ENCODE measurements at places on chromosomes 7 and 10.

GRCh38 chr10:105798328-105798889, 1157.3 kb downstream of the SORCS3 start:
- H3K36me3 ChIP-seq, result no peaks in the 10 kb centered on the region
- H3K27ac ChIP-seq, result no peak overlapping the region
- no peaks in the 10 kb centered on the region for H3K27me3 ChIP-seq

DNA sequence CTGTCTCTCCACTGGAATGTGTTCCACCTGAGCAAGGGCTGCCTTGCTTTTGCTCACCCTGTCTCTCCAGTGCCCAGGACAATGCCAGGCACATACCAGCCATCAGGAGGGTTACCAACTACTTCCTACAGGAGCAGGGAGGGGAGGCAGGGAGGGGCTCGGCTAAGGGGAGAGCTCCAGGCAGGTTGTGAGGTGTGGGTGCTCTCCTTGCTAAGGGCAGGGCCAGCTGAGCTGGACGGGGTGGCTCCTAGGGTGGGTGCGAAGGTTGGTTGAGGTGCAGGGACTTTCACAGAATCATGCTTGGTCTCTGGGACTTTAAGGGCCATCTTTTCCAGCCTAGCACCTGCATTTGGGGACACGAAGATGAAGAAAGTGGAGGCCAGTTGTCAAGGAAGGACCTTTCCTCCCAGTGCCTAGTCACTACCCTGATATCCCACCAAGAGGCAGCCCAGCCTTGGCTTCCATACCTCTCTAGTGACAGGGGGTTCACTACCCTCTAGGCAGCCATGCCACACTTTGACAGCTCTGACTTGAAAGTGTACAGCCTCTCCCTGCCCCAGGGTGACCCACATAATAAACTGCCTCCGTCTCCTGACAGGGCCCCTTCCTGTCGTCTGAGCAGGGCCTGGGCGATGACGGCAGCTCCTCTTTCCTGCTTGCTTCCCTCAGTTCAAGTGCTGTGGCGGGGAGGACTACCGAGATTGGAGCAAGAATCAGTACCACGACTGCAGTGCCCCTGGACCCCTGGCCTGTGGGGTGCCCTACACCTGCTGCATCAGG, 46.5 kb downstream of the TSPAN15 start:
- no peak overlapping the region for H3K4me3 ChIP-seq
- H3K27ac ChIP-seq, result no peak overlapping the region
- H3K27me3 ChIP-seq, result no peaks in the 10 kb centered on the region
- no peak for DNase-seq

- H3K4me3 ChIP-seq, result no peak overlapping the region
- no peak for DNase-seq
- peaks cover 2% of the 10 kb centered on the region for H3K36me3 ChIP-seq
- peak overlapping the region; percentile 73 for H3K27ac ChIP-seq
- peaks cover 23% of the 10 kb centered on the region for H3K27me3 ChIP-seq
- H3K4me1 ChIP-seq, result peaks cover under 1% of the 10 kb centered on the region
These were observed 5.5 kb downstream of the PTPRN2 start for GRCh38 chr7:158582089-158582456.

DNA sequence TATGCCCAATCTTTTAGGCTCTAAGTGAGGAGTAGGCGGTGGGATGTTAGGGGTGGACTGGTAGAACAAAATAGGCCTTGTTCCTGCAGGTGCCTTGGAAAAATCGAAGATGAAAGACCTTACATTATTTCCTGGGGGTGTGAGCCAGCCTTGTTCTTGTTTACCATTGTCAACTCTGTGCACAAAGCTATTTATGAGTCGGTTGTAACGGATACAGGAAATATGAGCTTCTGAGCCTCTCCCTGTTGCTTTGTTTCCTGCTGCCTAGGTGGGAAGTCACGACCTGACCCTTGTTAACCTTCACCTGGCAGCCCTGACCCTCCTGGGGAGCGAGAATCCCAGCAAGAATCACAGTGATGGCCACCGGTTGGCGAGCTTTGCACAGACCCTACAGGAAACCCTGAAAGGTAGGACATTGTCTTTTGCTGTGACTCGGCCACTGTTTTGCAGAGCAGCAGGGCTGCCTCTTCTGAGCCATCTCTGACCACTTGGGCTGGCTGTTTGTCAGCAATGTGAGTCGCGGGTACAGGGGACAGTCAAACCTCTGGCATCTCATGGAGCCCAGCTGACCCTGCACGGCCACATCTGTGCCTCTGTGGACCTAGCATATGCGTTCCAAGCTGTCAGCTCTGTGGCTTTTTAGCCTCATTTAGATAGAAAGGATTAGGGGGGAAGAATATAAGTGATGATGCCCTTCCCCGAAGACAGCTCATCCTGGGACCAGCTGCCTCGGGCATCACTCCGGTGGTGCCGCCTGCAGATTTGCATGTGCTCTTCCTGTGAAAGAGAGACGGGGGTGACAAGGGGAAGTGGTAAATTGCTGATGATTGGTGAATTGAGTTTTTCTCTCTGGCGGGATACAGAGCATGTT, 102.1 kb upstream of the ANLN start:
- peaks cover 5% of the 10 kb centered on the region for H3K36me3 ChIP-seq
- H3K4me3 ChIP-seq, result no peak overlapping the region
- peaks cover 10% of the 10 kb centered on the region for H3K4me1 ChIP-seq
- DNase-seq, result peak; percentile 42
- no peaks in the 10 kb centered on the region for H3K27me3 ChIP-seq
- peak overlapping the region; percentile 74 for H3K27ac ChIP-seq

- H3K27me3 ChIP-seq, result no peaks in the 10 kb centered on the region
- no peak overlapping the region for H3K27ac ChIP-seq
- H3K4me3 ChIP-seq, result no peak overlapping the region
- no peaks in the 10 kb centered on the region for H3K4me1 ChIP-seq
These were observed 66.1 kb downstream of the MCMBP start for GRCh38 chr10:119806334-119807130.

- no peaks in the 10 kb centered on the region for H3K36me3 ChIP-seq
- DNase-seq, result peak; percentile 63
- H3K4me3 ChIP-seq, result no peak overlapping the region
- no peak overlapping the region for H3K27ac ChIP-seq
These were observed 22.0 kb upstream of the ICA1 start for GRCh38 chr7:8283968-8284367.

DNA sequence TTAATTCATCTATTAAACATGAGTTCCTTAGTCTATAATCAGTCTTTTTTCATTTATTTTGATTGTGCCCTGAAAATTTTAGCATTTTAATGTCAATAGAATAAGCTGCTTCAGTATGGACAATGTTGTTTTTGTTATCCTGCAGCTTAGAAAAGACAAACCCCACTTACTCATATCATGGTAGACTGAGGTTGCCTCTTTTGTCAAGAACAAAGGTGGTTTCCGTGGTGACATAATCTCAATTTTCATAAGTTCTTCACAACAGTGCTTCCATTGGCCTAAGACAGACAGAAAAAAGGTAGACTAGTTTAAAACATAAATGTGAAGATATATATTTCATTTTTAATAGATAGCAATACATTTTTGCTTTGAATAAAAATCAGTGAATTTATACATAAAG, 69.1 kb downstream of the RTKN2 start:
- H3K4me1 ChIP-seq, result peaks cover 5% of the 10 kb centered on the region
- no peaks in the 10 kb centered on the region for H3K27me3 ChIP-seq
- DNase-seq, result no peak

DNA sequence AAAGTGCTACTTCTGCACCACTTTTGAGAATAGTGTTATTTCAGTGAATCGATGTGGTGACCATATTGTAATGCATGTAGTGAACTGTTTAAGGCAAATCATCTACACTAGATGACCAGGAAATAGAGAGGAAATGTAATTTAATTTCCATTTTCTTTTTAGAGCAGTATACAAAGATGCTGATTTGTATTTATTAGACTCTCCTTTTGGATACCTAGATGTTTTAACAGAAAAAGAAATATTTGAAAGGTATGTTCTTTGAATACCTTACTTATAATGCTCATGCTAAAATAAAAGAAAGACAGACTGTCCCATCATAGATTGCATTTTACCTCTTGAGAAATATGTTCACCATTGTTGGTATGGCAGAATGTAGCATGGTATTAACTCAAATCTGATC, 110.4 kb downstream of the CFTR start:
- peaks cover 22% of the 10 kb centered on the region for H3K4me1 ChIP-seq
- H3K4me3 ChIP-seq, result no peak overlapping the region
- H3K27me3 ChIP-seq, result no peaks in the 10 kb centered on the region
- no peak for DNase-seq
- peak overlapping the region; percentile 46 for H3K27ac ChIP-seq
- H3K36me3 ChIP-seq, result peaks cover 9% of the 10 kb centered on the region

- no peak overlapping the region for H3K4me3 ChIP-seq
- no peaks in the 10 kb centered on the region for H3K27me3 ChIP-seq
- H3K27ac ChIP-seq, result no peak overlapping the region
- DNase-seq, result no peak
- no peaks in the 10 kb centered on the region for H3K4me1 ChIP-seq
These were observed 34.9 kb downstream of the ITGB1 start for GRCh38 chr10:32923134-32923533.

GRCh38 chr10:5297466-5297865, 67.3 kb upstream of the UCN3 start:
- no peaks in the 10 kb centered on the region for H3K4me1 ChIP-seq
- H3K36me3 ChIP-seq, result no peaks in the 10 kb centered on the region
- H3K4me3 ChIP-seq, result no peak overlapping the region

DNA sequence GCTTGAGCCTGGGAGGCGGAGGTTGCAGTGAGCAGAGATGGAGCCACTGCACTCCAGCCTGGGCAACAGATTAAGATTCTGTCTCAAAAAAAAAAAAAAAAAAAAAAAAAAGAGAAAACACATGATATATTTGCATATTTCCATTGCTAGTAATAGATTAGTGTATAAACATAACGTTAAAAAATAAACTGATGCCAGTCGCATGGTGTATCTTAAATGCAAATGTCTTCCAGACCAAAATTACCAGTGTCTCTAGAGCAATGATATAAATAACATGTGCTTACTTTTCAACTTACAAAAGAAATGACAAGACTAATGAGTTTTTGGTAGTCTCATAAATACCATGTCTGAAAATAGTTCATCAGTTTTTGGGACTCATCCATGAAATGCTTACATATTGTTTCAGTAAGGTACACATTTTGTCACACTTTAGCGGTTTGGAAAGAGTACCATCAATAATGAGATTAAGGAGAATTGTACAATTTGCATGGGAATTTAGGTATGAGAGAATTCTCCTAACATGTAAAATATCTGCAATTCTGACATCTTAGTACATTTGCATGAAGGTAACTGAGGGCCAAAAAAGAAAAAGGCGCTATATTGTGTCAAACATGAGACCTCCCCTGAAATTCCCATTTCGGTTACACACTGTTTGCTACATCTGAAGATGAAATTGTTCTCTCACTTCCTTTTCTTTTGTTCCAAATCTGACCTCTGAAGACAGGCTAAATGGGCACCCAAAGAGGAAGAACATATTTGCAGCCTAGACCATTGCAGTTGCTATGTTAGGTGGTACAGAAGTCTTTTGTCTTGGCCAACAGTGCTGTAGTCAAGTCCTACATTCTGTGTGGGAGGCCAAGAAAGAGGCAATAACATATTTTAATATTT, 51.5 kb upstream of the PIP4K2A start:
- H3K4me3 ChIP-seq, result no peak overlapping the region
- DNase-seq, result no peak
- no peaks in the 10 kb centered on the region for H3K36me3 ChIP-seq

GRCh38 chr10:2020836-2021235, 283.5 kb upstream of the ADARB2 start:
- no peak overlapping the region for H3K27ac ChIP-seq
- H3K27me3 ChIP-seq, result no peaks in the 10 kb centered on the region
- DNase-seq, result no peak
- H3K4me3 ChIP-seq, result no peak overlapping the region
- no peaks in the 10 kb centered on the region for H3K36me3 ChIP-seq
- no peaks in the 10 kb centered on the region for H3K4me1 ChIP-seq

- H3K27me3 ChIP-seq, result peaks cover 2% of the 10 kb centered on the region
- no peaks in the 10 kb centered on the region for H3K36me3 ChIP-seq
- no peaks in the 10 kb centered on the region for H3K4me1 ChIP-seq
- no peak overlapping the region for H3K4me3 ChIP-seq
- no peak for DNase-seq
- no peak overlapping the region for H3K27ac ChIP-seq
These were observed 1.2 kb upstream of the SLC13A4 start for GRCh38 chr7:135729230-135729629.

- no peak overlapping the region for H3K27ac ChIP-seq
- H3K27me3 ChIP-seq, result no peaks in the 10 kb centered on the region
- no peak overlapping the region for H3K4me3 ChIP-seq
These were observed 111.6 kb downstream of the MAD1L1 start for GRCh38 chr7:2120841-2121830.

DNA sequence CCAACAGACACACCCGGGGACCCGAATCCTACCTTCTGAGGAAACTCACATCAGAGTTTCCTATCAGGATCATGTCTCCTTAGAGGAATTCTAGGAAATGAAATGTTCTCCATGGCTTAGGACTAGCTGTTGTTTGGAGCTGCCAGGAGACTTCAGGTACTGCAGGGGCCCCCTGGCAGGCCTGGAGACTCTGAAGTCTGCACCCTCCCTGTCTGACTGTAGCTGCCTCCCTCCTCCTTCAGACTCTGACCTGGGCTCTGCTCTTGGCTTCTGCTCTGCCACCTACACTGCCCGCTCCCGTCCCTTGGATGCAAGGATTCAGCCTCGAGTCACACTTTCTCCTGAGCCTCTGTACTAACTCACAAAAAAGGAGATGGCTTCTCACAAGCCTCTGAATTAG, 232.8 kb downstream of the INHBA start:
- no peaks in the 10 kb centered on the region for H3K36me3 ChIP-seq
- DNase-seq, result no peak
- no peak overlapping the region for H3K4me3 ChIP-seq
- no peaks in the 10 kb centered on the region for H3K4me1 ChIP-seq

GRCh38 chr7:23514755-23515154, 17.0 kb downstream of the TRA2A start:
- no peaks in the 10 kb centered on the region for H3K27me3 ChIP-seq
- no peak overlapping the region for H3K27ac ChIP-seq
- no peaks in the 10 kb centered on the region for H3K4me1 ChIP-seq
- H3K4me3 ChIP-seq, result no peak overlapping the region
